ENCODE measurements at places on chromosomes 13 and 19.

GRCh38 chr13:45812695-45813372 is 38.7 kb downstream of the SIAH3 start:
- no peak for DNase-seq

DNA sequence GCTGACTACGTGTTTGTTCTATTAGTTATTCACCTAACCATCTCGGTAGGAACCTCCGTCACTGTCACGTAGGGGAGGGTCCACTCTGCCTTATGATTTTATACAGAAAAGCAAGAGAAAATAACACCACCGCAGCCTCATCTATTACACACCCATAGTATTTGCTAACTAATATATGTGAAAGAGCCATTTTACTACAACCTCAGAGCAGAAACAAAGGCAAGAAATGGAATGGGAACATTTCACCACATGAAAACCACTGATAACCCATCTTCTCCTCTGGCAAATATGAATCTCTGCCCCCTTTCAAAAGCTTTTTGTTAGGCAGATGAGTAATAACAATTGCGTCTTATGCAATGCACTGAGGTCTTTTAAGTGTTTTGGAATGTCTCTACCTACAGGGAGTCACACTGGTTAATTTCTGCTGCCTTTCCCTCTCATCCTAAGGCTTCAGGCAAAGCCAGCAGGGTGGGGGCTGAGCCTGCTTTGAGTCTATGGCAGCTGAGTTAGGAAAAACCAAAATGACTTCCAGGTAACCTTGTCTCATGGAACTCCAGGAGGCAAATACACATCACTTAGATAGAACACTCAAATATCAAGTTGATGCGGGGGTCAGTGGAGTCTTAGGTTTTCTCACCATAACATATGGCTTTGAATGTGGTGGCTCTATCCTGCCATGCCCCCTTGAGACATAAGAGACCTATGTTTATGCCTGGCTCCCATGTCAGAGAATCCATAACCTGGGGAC is 15.0 kb downstream of the TSHZ3 start:
- no peak for DNase-seq

DNA sequence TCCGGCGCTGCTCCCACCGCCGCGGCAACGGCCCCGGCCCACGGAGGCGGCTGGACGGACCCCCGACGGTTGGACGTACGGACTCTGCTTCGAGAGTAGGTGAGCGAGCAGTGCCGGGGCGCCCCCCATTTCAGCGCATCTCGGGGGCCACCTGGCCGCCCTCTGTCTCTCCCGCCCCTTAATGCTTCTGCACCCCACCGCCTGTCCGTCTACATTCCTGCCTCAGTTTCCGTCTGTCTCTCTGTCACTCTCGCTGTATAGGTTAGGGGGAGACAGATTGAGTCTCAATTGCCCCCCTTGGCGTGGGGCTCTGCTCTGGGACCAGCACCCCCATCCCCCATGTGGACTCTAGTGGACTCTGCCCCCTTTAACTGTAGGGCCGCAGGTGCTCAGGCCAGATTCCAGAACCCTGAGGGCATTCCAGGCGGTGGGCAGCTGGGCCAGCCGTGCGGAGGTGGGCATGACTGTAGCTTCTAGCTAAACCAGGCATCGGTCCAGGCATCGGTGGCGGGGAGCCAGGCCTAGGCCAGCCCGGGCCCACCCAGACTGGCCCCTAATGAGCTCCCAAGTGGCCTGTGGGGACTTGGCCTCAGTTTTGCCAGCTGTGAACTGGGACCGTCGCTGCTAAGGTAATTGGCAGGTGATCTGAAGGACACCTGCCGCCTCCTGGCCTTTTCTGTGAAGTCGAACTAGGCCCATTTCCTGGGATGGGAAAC is 373 bp downstream of the TNFAIP8L1 start:
- no peak for DNase-seq

- DNase-seq = no peak
These were observed 400.0 kb upstream of the TSHZ3 start for GRCh38 chr19:31749231-31749630.

- no peak for DNase-seq
These were observed 62.8 kb downstream of the EFNB2 start for GRCh38 chr13:106472621-106473020.

DNA sequence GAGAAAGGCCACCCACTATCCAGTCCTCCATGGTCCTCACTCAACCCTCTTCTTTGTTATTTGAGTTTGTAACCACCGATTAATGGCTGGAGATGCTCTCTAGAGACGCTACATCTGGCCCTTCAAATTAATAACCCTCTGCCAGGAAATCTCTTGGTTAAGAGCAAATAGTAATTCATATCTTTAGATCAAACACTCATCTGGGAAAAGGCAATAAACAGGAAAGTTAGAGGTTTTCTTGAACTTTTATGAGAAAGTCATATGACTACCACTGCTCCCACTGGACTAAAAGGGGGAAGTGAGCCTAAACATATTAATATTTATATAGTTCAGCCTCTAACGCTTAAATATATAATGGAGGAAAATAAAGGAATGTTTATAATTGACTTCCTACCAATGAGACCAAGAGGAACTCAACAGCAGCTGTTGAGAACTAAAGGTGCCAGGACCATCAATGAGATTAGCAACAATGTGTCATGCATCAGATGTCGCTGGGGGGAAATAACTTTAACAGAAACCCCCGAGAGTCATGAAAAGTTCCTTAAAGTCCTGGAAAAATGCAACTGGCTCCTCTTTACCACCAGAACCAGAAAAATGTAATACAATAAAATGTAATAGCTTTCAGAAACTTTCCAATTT is 2.7 kb downstream of the TBC1D4 start:
- DNase-seq = no peak

DNA sequence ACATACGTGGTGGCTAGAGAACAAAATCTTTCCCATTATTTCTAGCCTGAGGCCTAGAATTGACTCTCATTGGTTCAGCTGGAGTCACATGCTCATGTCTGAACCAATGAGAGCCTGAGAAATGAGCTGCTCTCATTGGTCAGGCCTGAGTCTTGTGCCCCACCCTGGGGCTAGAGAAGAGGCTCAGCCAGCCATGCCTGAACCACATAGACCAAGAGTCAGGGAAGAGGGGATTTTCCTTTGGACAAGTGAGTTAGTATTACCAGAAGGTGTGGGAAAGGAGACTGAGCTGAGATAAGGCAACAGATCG is 6.9 kb downstream of the FXYD5 start:
- DNase-seq = no peak

GRCh38 chr13:48715977-48716376 is 62.2 kb downstream of the CYSLTR2 start:
- DNase-seq = no peak

GRCh38 chr19:11887611-11888531 is at the start of gene ZNF69:
TSS of gene ZNF69 (plus strand) at chr19:11887782. CDS start at chr19:11887924, 142 bp downstream.
- peak; percentile 41 for DNase-seq

DNA sequence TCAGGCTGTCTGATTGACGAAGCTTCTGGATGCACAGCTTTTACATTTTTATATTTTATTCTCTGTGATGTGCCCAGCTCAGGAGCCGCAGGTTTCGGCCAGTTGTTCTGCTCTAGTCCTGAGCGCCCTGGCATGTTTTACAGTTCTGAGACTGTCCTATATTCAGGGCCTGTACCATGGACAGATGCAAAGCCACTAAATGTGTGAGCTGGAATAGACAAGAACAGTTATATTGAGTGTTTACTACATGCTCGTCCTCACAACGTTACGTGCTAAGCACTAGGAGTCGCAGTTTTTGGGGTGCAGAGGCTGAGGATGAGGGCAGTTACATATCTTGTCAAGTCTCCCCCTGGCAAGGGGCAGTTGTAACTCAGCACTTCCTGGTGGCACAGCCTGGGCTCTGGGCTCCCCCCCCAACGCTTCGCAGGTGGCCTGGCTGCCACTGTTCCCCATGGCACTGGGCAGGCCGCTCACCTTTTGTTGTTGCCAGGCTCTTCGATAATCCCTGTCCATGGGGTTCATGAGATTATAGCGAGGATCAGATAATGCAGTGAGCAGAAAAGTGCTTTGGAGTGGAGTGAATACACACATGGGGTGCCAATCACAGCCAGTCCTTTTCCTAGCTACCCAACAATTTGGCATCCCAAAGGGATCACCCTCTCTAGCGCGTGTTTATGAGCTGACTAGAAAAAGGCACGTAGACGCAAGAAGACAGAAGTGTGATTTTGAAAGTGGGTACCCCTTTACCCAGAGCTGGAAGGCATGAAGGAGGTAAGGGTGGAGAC is 23.5 kb downstream of the ARL11 start:
- no peak for DNase-seq

GRCh38 chr13:60226507-60226906 is 62.8 kb upstream of the DIAPH3 start:
- no peak for DNase-seq

GRCh38 chr19:12139269-12139668 is 881 bp downstream of the ZNF20 start:
- no peak for DNase-seq

DNA sequence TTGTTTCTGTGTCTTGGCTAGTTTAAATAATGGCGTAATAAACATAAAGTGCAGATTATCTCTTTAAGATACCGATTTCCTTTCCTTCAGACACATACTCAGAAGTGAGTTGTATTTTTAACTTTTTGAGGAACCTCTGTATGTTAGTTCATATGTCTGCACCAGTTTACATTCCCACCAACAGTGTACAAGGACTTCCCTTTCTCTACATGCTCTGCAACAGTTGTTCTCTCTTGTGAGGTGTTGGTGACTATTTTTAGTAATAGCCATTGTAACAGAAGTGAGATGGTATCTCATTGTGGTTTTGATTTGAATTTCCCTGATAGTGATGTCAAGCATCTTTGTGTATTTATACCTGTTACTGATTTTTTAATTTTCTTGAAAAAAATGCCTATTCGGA is 418.6 kb downstream of the UQCRFS1 start:
- no peak for DNase-seq

DNA sequence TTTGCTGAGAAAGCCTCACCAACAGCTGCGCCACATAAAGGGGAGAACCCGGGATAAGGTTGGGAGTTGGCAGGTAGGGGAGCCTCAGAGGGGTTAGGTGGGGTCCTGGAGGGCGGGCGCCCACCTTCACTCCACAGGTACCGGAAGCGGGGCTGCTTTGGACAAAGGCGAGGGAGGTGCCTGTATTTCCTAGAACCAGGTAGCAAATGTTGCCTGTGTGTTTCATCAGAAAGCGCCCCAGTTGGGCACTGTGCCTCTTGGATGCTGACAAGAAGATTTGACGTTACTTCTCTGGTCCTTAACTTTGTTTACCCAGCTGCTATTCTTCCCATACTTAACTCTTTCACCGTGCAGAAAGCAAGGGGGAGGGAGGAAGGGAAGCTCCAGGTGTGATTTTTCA is 278.9 kb downstream of the ZNF536 start:
- DNase-seq = no peak

DNA sequence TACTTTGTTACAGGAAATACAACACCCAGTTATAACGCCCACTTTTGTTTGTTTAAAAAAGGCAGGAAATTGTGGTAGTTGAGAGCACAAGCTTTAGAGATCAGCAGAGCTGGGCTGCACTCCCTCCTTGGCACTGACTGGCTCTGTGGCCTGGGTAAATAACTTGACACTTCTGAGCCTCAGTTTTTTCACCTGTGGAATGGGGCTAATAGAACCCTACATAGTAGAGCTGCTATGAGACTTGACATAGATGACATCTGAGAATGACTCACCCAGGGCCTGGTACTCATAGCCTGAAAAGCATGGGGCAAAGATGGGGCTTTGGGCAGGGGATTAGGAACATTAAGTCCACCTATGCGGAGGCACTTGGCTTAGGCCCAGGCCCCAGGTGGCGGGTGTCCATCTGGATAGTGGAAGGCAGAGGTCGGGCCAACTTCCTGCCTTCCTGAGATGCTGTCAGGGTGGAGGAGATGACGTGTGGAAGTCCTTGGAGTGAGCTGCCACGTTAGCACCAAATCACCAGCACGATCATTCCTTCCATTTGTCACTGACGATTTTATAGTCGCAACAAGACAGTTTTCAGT is 159.1 kb downstream of the KATNAL1 start:
- DNase-seq = no peak

- DNase-seq = peak; percentile 11
These were observed 176.9 kb downstream of the SHISA2 start for GRCh38 chr13:25874907-25875306.

DNA sequence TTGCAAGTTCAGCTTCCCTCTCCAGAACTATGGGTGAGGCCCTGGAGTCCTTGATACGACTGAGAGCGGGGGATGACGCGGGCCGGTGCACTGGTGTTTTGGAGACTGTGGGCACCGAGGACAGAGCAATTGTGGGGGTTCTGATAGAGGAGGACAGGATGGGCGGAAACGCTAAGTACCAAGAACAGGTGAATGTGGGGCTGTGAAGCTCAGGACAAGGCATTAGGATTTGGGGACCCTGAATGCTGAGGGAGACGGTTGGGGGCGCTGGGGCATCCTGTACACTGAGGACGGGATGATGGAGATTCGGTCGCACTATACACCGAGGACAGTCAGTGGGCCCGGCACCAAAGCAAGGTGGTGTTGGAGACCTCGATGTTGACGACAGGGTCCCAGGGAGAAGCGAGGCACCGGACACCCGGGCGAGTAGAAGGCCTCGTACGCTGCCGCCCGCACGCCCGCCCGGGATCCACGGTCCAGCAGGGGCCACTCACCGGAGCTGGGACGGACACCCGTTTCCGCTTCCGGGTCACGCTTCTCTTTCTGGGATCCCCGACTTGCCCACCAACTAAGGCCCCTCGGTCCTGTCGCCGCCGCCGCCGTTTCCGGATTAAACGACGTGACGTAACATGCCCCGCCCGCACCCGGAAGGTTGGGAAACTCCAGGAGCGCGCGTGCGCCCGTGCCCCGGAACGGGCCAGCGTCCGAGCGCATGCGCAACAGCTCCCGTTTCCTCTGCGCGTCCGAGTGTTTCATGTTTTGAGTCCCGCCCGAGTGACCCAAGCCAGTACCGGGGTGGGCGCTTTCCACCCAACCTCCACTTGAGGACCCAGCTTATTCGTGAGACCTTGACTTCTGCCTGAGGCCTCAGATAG is at the start of gene CHMP2A:
TSS of gene CHMP2A (minus strand) at position 612 of the 875 bp plus-strand sequence. CDS start 893 bp downstream, outside the sequence.
- peak; percentile 97 for DNase-seq

GRCh38 chr19:54477650-54478049 is 4.6 kb upstream of the CDC42EP5 start:
- no peak for DNase-seq

- no peak for DNase-seq
These were observed 46.9 kb downstream of the TPP2 start for GRCh38 chr13:102643656-102644055.

DNA sequence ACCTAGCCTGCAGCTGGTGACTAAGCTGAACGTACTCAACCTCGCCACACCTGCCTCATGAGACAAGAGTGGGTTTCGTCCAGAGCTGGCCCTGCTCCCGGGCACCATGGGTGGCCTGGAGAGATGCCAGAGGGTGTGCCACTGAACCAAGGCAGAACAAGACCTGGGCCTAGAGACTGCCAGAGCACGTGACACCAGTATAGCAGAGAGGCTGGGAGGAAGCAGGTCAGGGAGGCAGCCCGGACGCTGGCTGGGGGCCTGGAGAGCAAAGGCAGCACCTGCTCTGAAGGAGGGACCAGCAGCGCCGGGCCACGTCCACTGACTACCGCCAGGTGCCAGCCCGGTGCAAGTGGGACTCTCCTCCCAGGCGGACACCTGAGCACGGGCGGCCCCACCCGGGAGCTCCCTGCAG is 7.3 kb upstream of the C13orf46 start:
- no peak for DNase-seq

DNA sequence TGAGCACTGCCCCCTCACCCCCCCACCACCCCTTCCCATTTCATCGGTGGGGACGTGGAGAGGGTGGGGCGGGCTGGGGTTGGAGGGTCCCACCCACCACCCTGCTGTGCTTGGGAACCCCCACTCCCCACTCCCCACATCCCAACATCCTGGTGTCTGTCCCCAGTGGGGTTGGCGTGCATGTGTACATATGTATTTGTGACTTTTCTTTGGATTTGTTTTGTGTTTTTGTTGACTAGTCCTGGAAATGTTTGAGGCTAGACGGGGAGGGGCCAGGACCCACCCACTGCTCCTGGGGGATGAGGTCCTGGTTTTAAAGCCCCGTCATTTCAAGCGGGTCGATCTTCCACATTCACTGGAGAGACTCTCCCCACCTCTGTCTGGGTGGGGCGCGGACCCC is 3.0 kb upstream of the TEKTIP1 start:
- no peak for DNase-seq
